Stimulated activated CD4-positive, alpha-beta T cell treated with anti-CD3 and anti-CD28 coated beads, TNF-alpha, amount 100 ng/mL, for 1 hour (primary cell): ENCODE measurements at places on chromosomes 11 and 22.

DNA sequence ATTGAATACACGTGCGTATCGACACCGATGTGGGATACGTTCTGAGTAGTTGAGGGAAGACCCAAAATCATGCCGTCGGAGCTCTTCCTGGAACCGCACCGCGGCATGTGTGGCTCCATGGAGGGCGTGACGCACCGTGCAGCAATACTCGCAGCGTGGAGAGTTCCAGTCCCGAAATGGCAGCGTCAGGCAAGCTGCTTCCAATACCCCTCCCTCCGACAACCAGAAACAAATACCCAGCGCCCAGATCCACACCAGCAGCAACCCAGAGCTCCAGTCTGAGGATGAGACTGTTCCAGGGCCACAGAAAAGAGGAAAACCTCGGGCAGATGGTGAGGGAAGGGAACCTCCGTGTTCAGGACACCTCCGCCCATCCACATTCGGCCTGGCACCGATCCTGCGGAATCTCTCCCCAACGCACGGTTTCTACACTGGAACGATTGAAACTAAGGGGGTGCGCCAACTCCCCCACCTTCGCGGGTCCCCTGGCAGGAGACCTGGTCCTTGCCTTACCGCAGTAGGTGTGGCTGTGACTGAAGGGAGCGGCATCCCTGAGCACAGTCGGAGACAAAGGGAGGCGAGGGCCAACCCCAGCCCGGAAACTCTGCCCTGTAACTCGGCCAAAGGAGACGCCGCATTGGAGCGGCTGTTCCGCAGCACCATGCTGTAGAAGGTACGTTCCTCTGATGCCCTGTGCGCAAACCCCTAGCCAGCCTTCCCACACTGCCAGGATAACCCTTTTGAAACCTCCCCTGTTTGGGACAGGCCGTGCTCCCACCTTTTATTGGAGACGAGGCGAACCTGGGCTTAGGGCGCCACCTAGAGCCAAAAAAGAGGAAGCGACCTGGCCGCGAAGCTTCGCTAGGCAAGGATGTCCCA lies 28.2 kb downstream of the DBX1 start:
- peak; percentile 26 for DNase-seq

DNA sequence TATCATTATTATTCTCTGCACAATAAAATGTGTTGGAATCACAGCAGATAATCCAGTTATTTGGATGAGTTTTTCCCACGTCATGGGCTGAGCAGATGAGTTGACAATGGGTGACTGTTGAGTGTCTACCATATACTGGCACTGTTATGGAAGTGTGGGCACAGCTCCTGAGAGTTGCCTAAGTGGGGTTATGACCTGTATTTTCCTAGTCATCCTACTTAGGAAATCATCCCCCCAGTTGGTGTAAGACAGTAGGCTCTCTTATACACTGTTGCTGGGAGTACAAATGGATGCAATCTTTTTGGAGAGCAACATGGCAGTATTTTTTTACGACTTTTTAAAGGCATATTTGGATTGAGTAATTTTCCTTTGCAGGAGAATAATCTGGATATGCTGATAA lies 66.4 kb downstream of the TRAF6 start:
- DNase-seq: no peak

DNA sequence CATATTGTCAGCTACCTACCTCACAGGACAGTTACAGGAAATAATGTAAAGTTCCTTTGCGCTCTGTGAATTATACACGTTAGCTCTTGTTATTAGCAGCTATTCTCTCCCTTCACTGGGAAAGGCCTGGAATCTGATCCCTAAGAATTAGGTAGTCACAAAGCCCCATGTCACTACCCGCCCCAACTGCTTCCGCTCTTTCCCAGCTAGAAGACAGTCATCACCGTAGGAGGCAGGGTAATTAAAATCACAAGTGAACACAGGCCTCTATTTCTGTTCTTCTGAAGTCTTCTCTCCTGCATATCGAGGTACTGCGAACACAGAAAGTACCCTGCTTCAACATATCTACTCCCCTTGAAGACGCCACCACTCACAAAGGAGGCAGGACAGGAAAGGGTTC lies 12.6 kb upstream of the AHNAK start:
- no peak for DNase-seq

DNA sequence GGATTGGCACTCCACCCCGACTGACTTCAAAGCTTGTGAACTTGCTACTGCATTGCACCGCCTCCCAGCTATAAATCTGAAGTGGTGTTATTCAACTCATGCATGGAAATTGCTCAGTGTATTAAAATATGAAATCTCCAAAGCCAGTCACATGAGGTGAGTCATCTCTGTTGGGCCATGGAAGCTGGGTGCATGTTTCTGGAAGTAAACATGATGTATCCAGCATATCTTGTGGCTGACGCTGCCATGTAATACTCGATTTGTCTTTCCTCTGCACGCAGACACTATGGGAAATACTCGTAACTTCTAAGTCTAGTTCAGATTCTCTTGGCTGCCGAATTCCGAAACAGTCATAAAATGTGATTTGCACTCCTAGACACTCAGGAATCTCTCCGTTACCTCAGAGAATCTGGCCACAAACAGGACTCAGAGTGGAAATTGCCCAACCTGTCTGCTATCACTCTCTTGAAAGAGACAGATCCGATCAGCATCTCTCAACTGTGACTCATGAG lies 154.9 kb upstream of the MPPED2 start:
- DNase-seq: no peak

DNA sequence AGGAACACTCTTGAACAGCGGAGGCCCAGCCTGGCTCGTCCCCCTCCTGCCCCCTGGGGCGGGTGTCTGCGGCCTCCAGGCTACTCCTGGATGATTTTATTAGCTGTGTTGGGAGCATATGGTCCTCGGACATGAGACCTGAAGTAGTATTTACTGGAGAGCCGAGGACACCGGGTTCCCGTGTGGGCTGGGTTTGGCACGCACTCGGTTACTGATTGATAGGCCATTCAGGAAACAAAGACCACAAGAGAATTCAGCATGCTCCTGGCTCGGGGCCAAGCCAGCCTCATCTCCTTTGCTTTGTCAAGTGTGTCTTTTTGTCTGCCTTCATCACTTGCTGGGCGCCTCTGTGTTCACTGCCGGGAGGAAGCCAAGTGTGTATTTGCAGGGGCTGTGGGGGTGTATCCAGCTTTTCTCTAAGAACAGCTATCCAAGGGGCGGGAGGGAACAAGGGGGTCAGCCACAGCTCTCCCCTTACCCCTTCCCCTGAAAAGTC lies 9.7 kb downstream of the FXYD2 start:
- peak; percentile 48 for DNase-seq

GRCh38 chr11:105929084-105929955 lies 92.7 kb downstream of the MSANTD4 start:
- DNase-seq: no peak

- no peak for DNase-seq
Measured at GRCh38 chr11:119797123-119797611, 68.2 kb upstream of the NECTIN1 start.

DNA sequence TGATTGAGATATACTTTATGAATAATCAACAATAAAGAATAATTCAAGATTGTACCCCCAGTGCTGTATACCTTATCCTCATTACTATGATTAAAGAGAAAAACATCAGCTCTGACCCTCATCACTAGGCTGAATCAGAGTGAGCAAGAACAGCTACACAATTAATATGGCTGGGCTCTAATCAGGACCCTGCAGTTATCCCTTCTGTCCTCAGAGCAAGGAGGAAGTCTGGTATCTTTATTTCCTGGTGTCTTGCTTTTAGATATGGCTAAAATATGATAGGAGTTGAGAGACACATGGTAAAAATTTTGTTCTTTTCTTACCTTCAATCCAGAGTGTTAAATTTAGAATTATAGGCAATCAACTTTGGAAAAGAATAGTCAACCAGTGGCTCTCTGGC lies 28.6 kb upstream of the GAB2 start:
- no peak for DNase-seq

DNA sequence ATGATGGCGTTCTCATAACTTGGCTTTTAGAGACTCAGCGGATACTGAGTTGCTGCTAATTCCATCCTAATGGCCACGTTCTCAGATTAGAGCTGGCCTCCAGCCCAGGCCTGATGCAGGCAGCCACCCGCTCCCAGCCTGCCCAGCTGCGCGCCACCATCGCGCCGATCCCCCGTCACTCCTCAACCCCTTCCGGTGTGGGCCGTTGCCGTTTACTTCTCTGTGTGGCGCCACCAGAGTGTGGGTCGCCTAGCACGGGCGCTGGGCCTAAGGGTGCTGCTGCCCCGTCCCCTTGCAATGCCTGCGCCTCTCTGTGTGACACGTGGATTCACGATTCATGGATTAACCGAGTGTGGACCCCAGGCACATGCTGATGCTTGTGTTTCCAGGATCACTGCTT lies 1116.0 kb downstream of the BRD1 start:
- no peak for DNase-seq

DNA sequence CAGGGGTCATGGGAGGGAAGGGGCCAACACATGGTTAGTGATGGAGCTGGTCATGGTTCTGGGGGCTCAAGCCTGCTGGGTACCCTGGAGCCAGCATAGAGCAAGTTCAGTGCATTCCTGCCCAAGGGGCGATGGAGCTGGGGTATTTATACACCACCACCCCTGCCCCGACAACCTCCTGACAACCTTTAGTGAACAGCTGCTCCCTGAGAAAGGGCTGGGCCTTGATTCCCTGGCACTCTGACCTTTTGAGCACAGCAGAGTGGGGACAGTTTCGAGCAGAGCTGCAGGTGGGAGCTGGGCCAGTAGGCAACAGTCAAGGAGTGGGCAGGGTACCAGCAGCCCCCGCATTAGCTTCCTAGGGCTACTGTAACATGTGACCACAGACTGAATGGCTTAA lies 6.0 kb downstream of the PARVG start:
- DNase-seq: no peak

DNA sequence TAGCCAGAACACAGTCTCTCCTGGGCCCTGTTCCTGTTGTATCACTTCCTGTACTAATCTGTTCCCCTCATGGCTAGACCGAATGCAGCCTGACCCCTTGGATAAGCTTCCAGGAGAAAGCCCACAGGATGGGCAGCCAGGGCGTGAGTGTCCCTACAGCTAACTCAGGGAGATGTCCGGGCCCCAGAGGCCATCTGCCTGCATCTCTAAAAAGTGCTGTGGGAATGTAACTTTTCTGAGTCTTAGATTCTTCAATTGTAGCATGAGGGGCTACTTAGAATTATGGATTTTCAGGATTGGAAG lies 7.7 kb upstream of the MALAT1 start:
- no peak for DNase-seq

DNA sequence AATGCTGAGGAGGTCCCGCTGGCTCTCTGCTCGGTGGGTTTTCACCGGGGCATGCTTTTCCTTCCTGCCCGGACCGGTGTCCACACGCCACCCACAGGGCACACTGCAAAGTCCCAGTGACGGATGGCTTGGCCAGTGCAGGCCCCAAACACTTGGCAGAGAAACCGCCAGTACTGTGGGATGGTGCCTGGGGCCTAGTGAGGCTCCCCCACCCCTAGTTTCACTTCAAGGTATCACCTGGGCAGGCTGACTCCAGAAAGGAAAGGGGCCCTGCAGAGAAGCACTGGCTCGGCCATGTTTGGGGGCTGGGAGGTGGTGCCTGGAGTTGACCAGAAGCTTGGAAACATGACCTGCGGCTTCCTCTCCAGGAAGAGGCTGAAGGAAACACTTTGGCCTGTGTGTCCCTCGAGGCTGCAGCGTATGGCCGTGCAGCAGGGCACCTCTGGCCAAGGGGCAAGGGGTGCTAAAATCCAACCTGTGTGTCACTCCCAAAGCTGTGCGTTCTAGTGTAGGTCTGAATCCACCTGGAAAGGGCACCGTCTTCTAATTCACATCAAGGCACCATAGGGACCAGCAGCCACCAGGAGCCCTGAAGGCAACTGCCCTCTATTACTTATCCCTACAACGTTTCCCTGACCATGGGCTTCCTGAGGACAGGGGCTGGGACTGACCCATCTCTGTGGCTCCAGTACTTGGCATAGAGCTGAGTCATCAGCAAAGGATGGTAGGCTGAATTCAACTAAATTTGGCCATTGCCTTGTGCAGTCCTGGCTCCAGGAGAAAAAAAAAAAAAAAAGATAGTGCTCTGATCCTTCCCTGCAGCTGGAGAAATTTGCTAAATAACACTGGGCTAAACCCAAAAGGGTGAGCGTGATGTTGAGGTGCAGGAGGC lies 22.6 kb downstream of the TPBGL start:
- DNase-seq: no peak

DNA sequence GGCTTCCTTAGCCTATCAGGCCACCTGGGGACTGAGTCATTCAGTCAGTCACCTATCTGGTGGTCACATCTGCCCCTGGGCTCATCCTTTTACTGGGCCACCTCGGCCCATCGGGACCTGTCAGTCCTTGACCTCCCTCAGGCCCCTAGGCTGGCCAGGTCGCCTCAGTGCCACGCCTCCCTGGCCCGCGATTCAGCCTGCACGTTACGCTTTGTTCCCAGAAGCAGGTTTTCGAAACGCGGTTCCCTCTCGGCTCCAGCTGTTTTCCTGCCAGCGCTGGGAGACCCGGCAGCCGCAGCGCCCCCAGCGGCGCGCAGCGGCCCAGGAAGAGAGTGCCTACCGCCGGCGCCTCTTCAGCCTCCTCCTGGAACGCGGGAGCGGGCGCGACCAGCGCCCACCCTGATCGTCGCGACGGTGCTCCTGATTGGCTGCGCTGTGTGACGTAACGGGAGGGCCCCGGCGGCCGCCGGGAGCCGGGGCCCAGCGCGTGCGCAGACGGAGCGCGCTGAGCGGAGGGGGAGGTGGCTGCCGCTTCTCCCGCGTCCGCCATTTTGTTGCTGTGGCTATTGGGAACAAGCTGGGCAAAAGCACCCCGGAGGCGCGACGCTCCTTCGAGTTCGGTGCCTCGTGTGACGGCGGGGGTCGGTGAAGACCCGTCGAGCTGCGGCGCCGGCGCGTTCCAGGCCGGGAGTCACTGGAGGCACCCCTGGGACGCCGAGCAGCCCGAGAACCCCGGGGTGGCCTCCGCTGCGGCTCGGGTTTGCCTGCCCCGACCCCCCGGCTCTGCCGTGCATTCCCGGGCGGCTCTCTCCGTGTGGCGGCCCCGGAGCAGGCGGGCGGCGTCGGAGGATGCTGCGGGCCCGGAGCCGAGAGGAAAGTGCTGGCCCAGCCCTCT lies at the start of gene CRKL:
Gene CRKL (plus strand): TSS at position 492 of the 895 bp plus-strand sequence. CDS start 528 bp downstream, outside the sequence.
- peak; percentile 93 for DNase-seq

DNA sequence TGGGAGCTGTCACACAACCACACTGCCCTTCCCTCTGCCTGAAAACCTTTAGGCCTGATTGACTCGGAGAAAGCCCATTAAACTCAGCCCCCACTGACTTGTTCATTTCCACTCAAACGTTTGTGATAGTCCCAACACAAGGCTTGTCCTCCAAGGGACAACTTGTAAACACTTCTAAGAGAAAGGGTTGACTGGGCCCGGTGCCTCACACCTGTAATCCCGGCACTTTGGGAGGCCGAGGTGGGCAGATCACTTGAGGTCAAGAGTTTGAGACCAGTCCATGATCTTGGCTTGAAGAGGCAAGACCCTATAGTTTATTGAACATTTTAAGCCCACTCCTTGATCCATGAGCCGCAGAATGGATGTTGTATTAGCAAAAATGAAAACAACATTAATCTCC lies 63.3 kb upstream of the PRODH start:
- DNase-seq: no peak

GRCh38 chr11:59553323-59553722 lies 42.0 kb downstream of the OR4D9 start:
- no peak for DNase-seq

- DNase-seq: no peak
Measured at GRCh38 chr11:66614073-66614472, 2.4 kb upstream of the RBM14 start.
